ENCODE measurements at places on chromosomes 1 and 21. TPM values are rescaled to one million over a fixed set of nuclear protein-coding genes. Genes with fewer than 3 reads are reported as not detected.

The CLCA1 gene
- not detected for polyA plus RNA-seq

The ATP1A2 gene
- 87.0 TPM for polyA plus RNA-seq

The FCGR1A gene
- polyA plus RNA-seq, result 3.0 TPM

The GSTM2 gene
- polyA plus RNA-seq, result 157 TPM

The DMBX1 gene
- not detected for polyA plus RNA-seq

The SERTAD4 gene
- polyA plus RNA-seq, result 2.7 TPM

The FMO4 gene
- polyA plus RNA-seq, result 3.8 TPM

The GBP1 gene
- 10.1 TPM for polyA plus RNA-seq

The FCRL3 gene
- not detected for polyA plus RNA-seq

The PHTF1 gene
- polyA plus RNA-seq, result 15.3 TPM

DNA sequence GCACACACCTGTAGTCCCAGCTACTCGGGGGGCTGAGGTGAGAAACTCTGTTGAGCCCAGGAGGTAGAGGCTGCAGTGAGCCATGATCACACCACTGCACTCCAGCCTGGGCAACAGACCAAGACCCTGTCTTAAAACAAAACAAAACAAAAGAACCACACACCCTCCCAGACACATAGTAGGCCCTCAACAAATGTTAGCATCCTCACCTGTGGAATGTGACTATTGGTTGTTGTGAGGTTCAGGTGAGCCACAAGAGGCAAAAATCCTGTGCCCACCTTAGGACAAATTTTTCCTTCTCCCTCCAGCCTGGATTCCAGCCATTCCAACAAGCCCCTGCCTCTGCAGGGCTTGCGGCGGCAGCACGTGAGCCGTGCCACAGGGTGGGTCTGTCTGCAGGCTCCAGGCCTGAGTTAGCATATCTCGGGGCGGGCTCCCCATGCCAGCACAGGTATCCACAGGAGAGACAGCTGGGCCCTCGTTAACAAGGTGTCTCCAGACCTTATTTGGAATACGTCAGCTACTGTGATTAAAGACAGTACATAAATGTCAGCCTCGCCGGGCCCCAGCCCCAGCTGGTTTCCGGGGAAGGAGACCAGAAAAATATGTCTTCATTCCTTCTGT lies 17.4 kb downstream of the C1QB start:
- DNase-seq, result no peak

- DNase-seq, result no peak
Measured at GRCh38 chr1:197235355-197235754, 32.7 kb upstream of the CRB1 start.

GRCh38 chr1:1187938-1188337 lies 14.3 kb downstream of the TTLL10 start:
- no peak for DNase-seq

- no peak for DNase-seq
Measured at GRCh38 chr21:33355996-33356395, 31.2 kb downstream of the IFNAR1 start.

- no peak for DNase-seq
Measured at GRCh38 chr1:182677397-182678098, 6.8 kb downstream of the RGS8 start.

- peak; percentile 51 for DNase-seq
Measured at GRCh38 chr21:42653231-42654061, at the start of gene PDE9A. PDE9A (plus strand) TSS chr21:42653621; CDS start chr21:42653815, 194 bp downstream.

GRCh38 chr1:184388319-184388889 lies 1.6 kb downstream of the C1orf21 start:
- peak; percentile 48 for DNase-seq

GRCh38 chr1:15337656-15338402 lies 71.9 kb upstream of the EFHD2 start:
- no peak for DNase-seq

DNA sequence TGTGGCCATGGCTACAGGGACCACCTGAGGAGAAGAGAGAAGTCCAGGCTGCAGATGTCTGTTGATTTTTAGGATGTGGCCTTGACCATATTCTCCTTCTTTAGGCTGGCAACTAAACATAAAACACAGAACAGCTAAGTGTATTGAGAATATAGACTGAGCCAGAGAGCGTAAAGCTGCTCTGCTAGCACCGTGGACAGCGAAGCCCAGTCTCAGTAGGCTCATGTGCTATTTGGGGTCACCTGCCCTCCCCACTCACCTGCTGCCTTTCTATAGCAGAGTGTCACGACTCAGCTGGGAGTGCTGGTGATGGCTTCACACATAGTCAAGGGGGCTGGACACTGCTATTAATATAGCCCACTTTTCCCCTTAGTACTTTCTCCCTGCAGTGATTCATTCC lies 278.5 kb downstream of the KCNH1 start:
- no peak for DNase-seq

GRCh38 chr1:18085387-18086074 lies 22.1 kb upstream of the IGSF21 start:
- DNase-seq, result no peak

DNA sequence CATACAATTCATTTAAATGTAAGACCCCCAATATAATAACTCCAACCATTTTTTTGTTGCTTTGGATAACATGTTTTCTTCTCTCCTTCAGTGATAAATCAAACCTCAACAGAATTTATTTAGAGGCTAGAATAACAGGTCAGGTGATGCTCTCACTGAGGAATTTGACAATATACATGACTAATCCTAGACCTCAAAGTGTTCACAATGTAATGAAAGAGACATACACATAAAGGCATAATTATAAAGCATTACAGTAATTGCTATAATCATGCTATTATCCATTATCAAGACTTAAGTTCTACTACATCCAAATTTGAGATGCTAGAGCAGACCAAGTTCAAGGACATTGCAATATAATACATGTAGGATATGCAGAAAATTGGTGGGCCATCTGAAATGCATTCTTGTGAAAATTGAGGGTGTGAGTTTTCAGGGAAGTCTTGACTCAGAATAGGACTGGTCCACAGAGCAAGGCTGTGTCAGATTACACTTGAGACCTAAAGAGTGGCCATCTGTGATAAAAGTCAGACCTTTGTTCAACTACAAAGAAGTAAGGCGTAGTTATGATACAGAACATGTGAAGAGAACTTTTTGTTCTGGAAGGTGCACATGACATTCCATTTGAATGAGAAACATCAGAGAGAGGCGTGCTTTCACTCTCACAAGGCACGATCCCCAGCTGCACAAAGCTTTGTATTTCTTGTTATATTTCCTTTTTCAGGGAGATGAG lies 45.5 kb downstream of the UTP25 start:
- DNase-seq, result no peak

- DNase-seq, result no peak
Measured at GRCh38 chr1:153057375-153057774, at the start of gene SPRR2A. SPRR2A (minus strand) TSS chr1:153057512; CDS start chr1:153056735, 777 bp downstream.

DNA sequence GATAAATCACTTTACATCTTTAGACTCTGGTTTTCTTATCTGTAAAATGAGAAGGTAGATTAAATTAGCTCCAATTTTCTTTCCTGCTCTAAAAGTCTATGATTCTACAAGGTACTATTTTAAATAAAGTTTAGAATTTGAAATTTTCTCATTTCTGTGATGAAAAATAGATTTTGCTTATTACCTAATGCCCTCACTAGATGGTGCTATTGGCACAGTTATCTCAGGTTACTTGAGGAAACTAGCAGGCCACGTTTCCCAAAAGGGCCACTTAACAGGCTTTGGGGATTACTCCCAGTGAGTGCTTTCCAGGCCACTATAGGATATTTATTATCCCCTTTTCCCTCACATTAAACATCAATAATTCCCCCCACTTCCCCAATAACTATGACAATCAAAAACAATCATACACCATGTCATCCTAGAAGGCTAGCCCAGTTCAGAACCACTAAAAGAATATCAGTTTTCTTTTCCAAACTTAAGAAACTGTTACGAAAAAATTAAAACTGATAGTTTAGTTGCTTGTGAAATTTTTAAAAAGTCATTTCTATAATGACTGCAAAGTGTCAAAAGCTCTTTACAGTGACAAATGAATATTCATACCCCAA lies 30.6 kb downstream of the OMA1 start:
- DNase-seq, result peak; percentile 67

DNA sequence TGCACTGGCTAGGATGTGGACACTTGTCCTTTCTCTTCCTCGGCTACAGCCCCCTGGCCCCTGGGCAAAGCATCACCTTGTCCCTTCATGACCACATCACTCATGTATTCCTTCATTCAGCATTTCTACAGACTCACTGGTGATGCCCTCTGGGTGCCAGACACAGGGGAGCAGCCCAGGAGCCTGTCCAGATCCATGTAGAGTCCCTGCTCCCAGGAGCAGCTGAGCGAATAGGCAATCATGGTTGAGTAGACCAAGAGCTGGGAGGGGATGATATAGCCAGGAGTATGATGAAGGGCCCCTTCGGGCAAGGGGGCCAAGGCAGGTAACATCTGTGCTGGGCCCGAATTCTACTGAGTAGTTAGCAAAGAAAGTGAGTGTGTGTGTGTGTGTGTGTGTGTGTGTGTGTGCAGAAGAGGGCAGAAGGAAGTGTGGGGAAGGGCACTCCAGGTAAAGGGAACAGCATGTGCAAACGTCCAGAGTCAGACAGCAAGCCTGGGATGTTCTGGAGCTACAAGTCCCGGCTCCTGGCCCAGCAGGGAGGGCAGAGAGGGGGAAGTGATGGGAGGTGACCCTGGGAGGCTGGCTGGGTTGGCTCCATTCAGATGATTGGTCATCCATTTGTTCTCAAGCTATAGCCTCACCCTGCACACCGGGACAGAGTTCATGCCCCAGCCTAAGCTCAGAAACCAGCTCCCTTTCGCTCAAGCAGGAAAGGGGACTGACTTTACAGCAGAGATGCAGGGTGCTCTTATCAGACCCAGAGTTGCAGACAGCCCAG lies 21.0 kb upstream of the PIK3CD start:
- no peak for DNase-seq

DNA sequence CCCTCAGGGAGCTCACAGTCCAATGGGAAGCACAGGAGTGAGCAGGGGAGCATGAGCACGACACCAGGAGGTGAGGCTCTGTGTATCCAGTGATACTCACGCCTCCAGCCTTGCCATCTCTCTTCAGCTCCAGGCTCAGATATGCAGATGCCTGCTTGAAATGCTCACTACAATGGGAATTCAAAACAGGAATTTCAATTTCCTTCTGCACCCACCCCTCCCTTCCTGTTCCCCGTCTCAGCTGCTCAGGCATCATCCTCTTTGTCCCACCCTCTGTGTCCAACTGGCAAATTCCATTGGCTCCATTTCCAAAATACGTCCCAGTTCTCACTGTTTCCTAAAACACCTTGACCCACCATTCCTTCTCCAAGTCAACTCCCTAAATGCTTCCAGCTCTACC lies 58.9 kb downstream of the FBXO2 start:
- DNase-seq, result no peak

DNA sequence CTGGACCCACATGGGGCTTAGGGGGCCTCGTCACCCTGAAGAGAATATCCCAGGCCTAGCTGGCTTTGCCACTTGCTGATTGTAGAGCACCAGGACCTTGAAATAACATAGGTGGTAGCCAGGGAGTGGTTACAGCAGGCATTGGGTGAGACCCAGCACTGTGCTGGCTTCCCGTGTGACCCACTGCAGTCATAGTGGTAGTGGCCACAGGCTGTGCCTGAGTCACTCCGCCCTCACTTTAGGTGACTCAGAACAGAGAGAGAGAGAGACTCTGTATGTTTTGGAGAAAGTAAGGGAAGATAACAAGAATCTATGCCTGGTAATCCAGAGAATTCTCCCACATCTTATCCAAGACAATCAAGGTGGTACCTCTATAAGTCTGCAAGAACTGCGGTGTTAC lies 98.7 kb upstream of the LHX8 start:
- DNase-seq, result no peak

DNA sequence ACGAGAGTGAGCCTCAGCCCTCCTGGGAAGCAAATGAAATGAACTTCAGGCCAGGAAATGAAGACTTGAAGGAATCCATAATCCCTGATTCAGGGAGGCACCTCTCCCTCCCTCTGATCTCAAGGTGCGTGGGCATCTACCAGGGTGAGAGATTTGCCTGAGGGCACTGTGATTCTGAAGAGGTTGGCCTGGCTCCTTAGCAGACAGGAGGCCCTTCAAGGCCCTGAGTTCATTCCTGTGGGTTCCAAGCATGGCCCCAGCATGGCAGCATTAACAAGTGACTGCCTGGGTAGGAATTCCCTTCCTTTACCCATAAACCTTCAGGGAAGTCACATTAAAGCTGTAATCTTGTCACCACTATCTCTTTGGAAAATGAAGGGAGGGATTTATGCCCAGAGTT lies 29.8 kb upstream of the IFNGR2 start:
- no peak for DNase-seq

- no peak for DNase-seq
Measured at GRCh38 chr1:204075890-204076846, 3.3 kb downstream of the SOX13 start.

GRCh38 chr1:18922319-18922726 lies 20.0 kb upstream of the ALDH4A1 start:
- peak; percentile 97 for DNase-seq

DNA sequence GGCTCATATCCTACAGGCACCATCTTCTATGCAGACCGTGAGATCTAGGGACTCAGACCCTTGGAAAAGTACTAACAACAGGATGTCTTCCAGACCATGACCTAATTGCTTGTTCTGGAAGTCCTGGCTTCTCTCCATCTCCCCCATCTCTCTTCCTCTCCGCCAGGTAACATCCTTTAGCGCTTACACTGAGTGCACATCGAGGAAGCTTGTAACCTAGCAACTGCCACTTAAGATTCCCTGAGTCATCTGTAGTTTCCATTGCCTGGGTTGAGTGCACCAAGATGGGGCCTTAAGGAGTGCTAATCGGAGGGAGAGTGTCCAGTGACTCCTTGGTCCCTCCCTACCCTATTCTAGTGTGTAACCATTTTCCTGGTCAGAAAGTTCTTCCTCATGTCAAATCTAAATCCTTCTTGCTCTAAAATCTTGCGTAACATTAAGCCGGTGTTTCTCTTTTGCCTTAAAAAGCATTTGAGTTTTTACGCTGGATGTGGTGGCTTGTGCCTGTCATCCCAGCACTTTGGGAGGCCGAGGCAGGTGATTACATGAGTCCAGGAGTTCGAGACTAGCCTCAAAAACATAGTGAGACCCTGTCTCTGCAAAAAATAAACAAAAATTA lies 9.7 kb downstream of the KLHDC8A start:
- no peak for DNase-seq

GRCh38 chr1:7596126-7596965 lies 174.8 kb upstream of the VAMP3 start:
- DNase-seq, result no peak

DNA sequence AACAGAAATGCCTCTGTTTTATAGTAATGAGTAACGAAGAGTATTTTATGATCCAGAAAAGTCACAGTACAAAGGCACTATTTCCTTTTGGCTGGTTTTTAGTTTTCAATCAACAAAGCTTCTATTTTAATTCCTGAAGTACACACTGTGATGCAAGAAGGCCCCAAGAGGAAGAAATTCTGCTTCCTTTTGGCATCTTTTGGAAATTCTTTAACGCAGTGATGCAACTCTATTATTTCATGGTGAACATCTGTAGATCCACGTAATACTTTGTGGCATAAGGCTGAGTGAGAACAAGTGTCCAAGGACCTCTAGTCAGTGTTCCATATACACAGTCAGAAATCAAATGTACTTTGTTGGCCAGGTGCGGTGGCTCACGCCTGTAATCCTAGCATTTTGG lies 137.5 kb downstream of the TGFB2 start:
- DNase-seq, result no peak

DNA sequence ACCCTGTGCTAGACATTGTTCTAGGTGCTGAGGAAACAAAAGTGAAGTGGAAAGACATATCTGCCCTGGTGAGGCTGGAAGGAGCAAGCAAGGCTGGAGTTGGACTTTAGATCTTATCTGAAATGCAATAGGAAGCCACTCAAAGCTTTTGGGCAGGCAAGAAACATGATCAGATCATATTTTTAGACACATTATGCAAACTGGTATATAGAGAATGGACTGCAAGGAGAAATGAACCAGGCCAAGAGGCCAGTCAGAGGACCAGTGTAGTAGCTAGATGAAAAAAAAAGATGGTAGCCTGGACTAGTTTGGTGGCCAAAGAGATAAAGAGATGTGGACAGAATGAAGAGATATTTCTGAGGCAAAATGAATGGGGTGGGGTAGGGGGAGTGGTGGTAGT lies 46.3 kb downstream of the CCN1 start:
- no peak for DNase-seq
